Right hindlimb (tissue), 1 donor: ENCODE measurements at places on chromosomes 16 and 17.
A peak's percentile ranks its signal among the peaks of the same experiment; 100 is the strongest.

DNA sequence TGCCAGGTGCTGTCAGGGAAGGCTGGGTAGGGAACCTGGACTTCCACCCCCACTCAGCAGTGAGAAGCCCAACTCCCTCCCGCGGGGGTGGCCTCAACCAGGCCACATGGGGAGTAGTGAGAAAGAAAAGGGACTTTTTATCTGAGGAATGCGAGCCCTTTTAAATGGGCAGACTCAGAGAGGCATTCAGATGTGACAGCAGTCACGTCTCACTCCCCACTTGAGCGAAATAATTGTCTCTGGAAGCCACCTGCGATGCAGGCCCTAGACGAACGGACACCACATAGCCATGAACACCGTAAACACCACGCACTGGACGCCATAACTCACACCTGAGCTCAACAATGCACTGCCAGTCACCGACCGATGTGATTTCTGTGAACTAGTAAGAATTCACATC is 11.9 kb upstream of the CD300E start:
- DNase-seq, result no peak

GRCh38 chr17:1467258-1467657 is 11.2 kb upstream of the CRK start:
- DNase-seq, result no peak

- DNase-seq, result no peak
Measured at GRCh38 chr17:30235386-30236296, at the start of gene SLC6A4. Gene SLC6A4, minus strand, starts transcription at chr17:30235697. Its CDS starts 13,739 bp downstream, at chr17:30221958.

GRCh38 chr16:11848842-11849241 is 2.5 kb downstream of the RSL1D1 start:
- no peak for DNase-seq

DNA sequence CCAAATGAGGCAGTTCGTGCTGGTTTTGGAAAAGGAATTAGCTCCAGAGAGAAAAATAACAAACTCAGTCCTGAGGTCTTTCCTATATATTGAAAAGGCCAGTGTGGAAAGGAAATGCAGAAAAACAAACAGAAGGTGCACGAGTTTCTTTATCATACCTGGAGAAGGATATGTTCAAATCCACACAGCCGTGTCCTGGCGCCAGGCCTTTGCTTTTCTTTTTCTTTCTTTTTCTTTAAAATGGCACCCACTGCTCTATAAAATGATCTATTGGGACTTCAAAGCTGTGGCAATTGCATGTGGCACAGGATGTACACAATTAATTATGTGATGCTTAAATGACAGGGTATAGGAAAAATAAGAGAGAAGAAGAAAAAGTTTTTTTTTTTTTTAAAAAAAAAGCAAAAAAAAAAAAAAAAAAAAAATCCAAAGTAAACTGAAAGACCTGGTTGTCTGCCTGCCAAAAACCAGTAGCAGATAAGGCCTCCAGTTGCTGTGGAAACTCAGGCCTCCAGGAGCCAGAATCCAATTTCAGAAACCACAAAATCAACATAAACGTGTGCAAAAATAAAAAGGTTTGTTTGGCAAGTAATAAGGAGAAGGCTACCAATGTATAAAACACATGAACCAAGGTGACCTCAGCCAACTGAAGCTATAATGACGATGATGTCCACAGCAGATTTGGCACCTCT is 957.6 kb upstream of the SOX9 start:
- DNase-seq, result no peak

- DNase-seq, result no peak
Measured at GRCh38 chr17:4936436-4936835, 3.4 kb downstream of the SLC25A11 start.

GRCh38 chr16:84319146-84319760 is 24.6 kb downstream of the WFDC1 start:
- no peak for DNase-seq

- no peak for DNase-seq
Measured at GRCh38 chr16:71567931-71568330, 9.0 kb downstream of the TAT start.

DNA sequence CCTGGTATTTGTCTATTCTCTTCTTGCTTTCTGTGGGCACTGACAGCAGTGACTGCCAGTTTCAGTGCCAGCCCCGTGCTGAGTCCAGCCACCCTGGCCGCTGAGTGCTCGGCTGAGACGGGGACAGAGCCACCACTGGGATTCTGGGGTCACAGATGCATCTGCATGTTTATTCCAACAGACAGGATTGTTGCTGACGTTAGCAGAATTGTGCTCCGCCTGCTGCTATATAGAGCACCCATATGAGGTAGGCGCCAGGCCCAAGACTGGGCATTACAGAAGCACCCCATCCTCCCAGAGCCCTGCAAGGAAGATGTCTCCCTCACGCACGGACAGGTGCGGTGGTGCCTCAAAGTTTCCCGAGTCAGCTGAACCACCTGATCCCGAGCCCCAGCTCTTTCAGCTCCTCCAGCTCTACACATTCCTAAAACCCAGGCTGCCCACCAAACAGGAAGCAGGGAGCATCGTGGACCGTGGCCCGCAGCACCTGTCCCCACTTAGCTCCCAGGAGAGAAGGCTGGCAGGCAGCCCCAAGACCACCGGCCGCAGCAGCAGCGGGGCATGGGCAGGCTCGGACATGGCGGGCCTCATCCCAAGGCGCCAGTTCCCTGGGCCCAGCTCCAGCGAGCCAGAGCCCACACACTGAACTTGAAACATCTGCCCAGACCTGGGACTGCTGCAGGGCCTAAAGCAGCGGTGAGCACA is 44.9 kb upstream of the RASD1 start:
- no peak for DNase-seq

- DNase-seq, result no peak
Measured at GRCh38 chr17:56020369-56020768, 132.9 kb upstream of the ANKFN1 start.

DNA sequence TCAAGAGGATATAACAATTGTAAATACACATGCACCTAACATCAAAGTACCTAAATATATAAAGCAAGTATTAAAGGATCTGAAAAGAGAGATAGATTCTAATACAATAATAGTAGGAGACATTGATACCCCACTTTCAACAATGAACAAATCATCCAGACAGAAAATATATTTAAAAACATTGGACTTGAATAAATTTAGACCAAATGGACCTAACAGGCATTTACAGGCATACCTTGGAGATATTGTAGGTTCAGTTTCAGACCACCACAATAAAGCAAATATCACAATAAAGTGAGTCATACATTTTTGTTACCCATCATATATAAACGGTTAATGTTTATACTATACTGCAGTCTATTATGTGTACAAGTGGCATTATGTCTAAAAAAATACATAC is 104.0 kb downstream of the BRIP1 start:
- no peak for DNase-seq

- DNase-seq, result peak; percentile 91
Measured at GRCh38 chr16:27245276-27246172, 23.0 kb downstream of the NSMCE1 start.

GRCh38 chr17:81228834-81229665 is 6.3 kb upstream of the CEP131 start:
- no peak for DNase-seq

- DNase-seq, result no peak
Measured at GRCh38 chr17:27491713-27492190, 35.5 kb downstream of the KSR1 start.

DNA sequence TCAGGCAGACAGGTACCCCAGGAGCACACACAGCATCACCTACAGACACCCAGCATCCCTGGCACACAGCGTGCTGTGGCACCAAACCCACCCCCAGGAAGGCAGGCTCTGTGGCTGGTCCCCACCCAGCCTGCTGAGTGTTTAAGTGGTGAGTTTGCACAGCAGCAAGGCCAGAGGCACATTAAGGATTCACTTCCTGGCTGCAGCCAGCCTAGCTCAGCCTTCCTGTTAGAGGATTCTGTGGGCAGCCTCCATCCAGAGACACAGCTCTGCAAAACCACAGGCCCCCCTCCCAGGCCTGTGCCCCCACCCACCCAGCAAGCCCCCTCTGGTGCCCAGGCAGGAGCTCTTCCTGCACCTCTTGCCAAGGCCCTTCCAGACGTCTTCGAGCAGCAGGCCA is 36.1 kb upstream of the PHB1 start:
- peak; percentile 29 for DNase-seq

- no peak for DNase-seq
Measured at GRCh38 chr17:15492791-15493692, 25.6 kb upstream of the CDRT4 start.

- no peak for DNase-seq
Measured at GRCh38 chr17:9473711-9474110, 101.9 kb downstream of the STX8 start.

DNA sequence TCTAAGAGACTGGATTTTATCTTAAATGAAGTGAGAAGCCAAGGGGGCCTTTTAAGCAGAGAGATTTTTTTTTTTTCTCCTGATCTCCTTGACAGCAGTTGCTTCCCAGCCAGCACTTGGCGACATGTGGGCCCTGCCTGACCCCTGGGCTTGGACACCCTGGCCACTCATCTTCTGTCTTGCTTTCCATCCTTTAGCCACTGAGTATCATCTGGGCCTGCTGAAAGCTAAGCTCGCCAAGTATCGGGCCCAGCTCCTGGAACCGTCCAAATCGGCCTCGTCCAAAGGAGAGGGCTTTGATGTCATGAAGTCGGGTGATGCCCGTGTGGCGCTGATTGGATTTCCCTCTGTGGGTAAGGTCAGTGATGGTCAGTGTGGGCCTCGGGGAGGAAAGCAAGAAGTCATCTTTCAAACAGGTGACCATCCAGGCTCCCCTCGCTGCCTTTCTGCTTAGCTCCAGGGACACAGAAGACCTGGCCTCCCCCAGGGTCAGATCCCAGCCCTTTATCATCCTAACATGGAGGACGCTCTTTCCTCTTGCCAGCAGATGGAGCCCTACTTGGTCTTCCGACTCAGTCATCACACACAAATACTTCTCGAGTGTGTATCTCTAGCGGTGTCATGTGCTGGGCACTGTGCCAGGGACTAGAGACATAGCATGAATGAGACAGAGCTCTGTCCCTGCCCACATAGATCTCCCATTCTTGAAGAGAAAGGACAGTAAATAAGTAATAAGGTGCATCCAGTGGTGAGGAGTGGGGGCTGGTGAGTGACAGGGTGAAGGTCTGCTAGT is 6.1 kb downstream of the DRG2 start:
- DNase-seq, result no peak

DNA sequence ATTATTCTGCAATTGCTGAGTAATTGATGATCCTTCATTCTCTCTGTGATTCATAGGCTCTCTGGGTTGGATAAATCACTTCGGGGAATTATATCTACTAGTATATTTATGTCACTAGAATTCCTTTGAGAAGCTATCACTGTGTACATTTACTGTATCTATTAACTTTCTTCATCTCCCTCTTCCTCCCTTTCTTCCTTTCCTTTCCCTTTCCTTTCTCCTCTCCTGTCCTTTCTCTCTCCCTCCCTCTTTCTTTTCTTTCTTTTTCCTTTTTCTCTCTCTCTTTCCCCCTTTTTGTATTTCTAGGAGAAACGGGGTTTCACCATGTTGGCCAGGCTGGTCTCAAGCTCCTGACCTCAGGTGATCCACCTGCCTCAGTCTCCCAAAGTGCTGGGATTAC is 711.8 kb downstream of the WWOX start:
- no peak for DNase-seq

GRCh38 chr16:49755313-49755620 is 100.6 kb downstream of the ZNF423 start:
- DNase-seq, result no peak

DNA sequence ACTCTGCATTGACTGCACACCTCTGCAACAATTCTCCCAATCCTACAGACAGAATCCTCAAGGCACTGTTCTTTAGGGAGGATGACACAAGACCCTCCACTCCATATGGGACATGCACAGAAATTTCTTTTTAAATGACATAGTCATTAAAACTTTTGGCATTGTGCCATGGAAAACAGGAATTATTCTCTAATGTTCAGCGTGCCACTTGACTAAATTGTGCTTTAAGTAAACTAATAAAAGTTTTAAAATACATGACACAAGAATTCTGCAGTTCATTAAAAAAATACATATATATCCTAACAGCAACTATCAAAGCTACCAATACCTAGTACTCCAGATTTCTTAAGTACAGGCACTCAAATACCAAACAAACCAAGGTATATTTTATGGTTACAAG is 16.0 kb downstream of the CEP112 start:
- DNase-seq, result no peak
